ENCODE measurements at places on chromosomes 5 and 9. TPM values are rescaled to one million over a fixed set of nuclear protein-coding genes. Genes with fewer than 3 reads are reported as not detected.

DNA sequence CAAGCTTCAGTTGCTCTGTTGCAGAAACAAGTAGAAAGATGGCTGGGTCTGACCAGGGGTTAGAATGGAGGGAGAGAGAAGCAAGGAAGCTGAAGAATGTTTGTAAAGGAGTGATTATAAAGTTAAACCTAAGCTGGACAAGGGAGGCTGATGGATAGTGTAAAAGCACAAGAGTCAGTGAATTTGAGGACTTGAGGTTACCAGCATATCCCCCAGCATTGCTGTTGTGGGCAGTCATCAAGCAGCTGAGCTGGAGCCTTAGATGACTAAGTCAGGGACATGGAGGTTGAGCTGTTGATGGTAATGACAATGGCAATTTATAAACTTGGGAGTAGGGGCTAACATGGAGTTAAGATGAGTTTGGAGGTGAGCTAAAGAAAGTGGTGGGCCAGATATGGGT lies 131.5 kb downstream of the ERCC6L2 start:
- DNase-seq: no peak

DNA sequence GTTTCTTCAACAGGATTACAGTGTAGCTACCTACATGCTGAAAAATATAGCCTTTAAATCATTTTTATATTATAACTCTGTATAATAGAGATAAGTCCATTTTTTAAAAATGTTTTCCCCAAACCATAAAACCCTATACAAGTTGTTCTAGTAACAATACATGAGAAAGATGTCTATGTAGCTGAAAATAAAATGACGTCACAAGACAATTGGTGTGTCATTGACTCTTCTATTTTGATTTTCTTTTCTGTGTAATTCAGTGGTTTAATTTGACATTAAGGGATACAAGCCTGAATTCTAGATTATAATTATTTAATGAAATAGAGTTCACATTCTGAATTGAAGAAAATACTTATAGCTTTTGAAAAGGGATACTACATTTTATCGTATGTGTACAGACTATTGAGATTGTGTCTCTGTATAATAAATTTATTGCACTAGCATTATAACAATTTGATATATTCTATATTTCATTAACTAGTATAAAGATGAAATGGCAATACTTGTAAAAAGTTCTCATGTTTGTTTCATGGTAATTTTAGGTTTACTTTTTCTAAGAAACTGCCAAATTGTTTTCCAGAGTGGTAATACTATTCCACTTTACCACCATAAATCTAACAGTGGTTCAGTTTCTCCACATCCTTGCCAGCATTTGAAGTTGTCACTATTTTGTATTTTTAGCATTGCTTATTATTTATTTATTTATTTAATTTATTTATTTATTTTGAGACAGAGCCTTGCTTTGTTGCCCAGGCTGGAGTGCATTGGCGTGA lies 18.7 kb downstream of the ANXA1 start:
- DNase-seq: no peak

DNA sequence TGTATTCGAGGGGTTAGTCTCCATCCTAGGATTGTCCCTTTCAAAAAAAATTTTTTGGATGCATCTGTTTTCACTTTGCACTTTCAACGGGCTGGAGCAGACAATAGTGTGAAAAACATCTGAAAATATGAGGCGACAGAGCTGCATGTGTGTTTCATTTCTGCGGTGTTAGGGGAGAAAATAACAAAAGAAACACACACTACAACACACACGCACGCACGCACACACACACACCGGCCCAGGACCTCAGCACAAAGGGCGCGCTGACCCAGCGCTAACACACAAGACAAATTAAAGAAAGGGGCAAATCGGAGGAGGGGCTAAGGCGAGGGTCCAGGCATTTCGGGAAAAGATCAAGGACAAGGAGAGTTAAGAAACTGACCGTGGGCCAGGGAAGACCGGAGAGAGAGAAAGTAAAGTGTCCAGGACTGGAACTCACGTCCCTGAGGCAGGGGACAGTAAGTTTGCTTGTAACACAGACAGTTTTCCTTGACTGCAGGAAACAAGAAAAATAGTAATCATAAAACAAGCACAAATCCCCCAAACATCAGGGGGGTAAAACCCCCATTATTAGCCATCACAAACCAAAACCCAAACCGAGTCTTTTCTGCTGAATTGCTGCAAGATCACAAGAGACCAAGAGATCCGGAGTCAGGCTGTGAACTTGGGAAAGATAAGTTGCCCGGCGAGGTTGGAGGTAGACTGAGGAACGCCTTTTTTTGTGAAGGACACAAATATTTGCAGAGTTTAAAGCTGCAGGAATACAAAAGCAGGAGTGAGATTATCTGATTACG lies 302.1 kb downstream of the PARP8 start:
- no peak for DNase-seq

GRCh38 chr5:38892363-38892762 lies 46.6 kb downstream of the OSMR start:
- DNase-seq: no peak

GRCh38 chr5:34742061-34742460 lies 85.9 kb downstream of the RAI14 start:
- DNase-seq: no peak

DNA sequence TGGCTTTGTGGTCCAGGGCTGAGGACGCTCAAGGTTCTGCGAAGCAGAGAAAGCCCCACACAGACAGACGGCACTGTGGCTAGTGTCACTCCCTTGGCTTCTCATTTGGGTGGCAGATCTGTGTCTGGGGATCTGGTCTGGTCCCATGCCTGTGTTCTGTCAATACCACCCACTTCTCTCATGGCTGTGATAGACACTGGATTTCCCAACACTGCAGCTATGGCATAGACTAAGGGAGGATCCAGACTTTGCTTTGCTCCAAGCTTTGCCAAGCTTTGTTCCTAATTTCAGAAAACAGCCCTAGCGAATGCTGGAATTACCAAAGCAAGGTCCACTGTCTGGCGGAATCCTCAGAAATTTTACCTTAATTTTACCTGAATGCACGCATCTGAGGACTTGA lies 62.1 kb downstream of the GADD45G start:
- no peak for DNase-seq

DNA sequence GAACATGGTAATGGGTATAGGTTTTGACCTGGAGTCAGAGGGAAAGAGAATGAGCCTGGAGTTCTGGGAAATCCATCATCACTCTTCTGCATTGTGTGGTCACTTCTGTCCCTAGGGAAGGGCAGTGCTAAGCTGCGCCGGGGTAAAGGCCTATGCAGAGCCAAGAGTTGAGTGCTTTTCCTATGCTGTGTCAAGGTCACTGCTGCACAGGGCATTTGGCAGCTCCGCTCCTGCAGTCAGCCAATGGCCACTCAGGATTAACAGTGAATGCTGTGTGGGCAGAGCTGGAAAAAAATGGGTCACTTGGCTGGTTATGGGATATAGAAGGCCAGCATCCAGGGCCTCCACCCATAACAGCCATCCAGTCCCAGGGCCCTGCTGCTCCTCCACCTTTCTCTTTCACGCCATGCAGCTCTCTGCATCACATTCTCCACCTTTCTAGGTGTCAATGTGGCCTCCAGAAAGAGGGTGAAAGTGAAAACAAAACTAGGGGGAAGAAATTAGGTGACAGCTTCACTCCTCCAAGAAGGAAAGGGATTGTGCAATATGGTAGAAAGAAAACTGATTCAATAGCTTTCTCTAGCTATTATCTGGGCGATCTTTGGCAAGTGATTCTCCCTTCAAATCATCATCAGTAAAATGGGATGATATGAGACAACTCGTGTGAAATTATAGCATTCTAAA lies 279.3 kb upstream of the ANKRD55 start:
- peak; percentile 11 for DNase-seq

- DNase-seq: peak; percentile 89
Measured at GRCh38 chr5:7745882-7746610, 104.9 kb downstream of the CFAP90 start.

GRCh38 chr5:65247594-65247993 lies 234.1 kb downstream of the ADAMTS6 start:
- peak; percentile 39 for DNase-seq

DNA sequence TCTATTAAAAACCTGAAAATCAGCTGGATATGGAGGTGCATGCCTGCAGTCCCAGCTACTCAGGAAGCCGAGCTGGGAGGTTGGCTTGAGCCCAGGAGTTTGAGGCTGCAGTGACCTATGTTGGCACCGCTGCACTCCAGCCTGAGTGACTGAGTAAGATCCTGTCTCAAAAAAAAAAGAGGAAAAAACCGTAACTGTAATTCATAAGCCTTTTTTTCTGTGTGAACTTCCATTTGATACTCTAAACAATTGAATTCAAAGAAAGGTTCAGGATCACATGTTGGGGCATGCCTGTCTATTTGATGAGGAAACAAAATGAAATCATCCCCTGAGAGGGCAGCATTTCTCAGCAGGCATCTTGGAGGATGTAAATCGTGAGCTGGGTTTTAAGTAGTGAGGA lies 38.8 kb downstream of the ITGA2 start:
- DNase-seq: no peak

- DNase-seq: no peak
Measured at GRCh38 chr9:26159575-26160392, 481.5 kb upstream of the TUSC1 start.

DNA sequence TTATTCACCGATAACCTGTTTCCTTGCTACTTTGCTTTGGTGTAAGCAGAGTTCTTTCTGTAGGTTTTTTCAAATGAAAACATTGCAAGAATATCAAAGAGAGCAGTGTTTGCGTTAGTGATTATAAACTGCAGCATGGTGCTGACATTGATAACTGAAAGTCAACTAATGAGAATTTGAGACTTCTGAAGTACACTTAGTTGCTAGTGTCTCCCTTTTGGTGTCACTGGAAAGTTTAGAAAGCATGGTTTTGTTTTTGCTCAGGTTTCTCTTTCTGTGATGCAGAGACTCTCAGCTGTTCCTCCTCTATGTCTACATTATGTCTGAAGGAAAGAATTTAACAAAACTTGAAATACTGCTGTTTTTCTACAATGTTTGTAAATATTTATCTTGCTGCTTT lies 80.2 kb upstream of the ZNF169 start:
- no peak for DNase-seq

GRCh38 chr5:124342584-124342983 lies 403.9 kb downstream of the ZNF608 start:
- no peak for DNase-seq

GRCh38 chr9:98037357-98037756 lies 19.2 kb upstream of the NANS start:
- DNase-seq: no peak

- no peak for DNase-seq
Measured at GRCh38 chr9:101689039-101689438, 49.4 kb downstream of the GRIN3A start.

GRCh38 chr5:58184910-58185309 lies 275.0 kb downstream of the PLK2 start:
- no peak for DNase-seq

- DNase-seq: no peak
Measured at GRCh38 chr9:82367016-82367415, 378.4 kb downstream of the SPATA31D1 start.

- DNase-seq: no peak
Measured at GRCh38 chr5:80884086-80884813, 75.9 kb upstream of the RASGRF2 start.

DNA sequence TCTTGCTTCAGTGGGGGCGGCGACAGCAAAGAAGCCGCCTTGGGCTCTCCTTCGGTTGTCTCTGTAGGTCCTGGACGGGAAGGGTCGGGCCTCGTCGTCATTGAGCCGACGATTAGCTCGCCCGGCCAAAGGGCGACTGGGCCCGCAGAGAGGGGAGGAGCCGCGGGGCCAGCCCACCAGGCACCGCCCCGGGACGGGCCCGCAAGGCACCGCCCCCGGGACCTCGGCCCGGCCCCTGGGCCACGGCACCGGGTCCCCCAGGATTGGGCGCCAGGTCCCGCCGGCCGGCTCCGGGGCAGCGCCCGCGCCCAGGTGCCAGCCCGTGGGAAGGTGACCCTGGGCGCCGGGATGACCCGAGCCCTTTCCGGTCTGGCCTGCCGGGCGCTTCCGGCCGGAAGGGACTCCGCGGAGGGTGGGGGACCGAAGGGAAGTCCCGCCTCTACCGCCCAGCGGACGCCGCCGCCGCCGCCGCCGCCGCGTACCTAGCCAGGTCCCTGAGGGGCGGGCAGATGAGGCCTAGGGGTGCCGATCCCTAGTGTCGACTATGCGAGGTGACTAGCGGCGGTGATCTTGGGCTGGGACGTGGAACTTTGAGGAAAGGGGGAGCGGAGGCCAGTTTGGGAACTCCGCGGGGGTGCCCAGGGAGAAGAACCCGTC lies at the start of the genes GBA2 and RGP1:
Gene GBA2 (minus strand): TSS at position 371 of the 657 bp plus-strand sequence. CDS start 524 bp downstream, outside the sequence.
Gene RGP1 (plus strand): TSS at position 430 of the 657 bp plus-strand sequence. CDS start 469 bp downstream, outside the sequence.
- DNase-seq: peak; percentile 72

- no peak for DNase-seq
Measured at GRCh38 chr9:80875947-80876346, 813.4 kb downstream of the TLE1 start.

DNA sequence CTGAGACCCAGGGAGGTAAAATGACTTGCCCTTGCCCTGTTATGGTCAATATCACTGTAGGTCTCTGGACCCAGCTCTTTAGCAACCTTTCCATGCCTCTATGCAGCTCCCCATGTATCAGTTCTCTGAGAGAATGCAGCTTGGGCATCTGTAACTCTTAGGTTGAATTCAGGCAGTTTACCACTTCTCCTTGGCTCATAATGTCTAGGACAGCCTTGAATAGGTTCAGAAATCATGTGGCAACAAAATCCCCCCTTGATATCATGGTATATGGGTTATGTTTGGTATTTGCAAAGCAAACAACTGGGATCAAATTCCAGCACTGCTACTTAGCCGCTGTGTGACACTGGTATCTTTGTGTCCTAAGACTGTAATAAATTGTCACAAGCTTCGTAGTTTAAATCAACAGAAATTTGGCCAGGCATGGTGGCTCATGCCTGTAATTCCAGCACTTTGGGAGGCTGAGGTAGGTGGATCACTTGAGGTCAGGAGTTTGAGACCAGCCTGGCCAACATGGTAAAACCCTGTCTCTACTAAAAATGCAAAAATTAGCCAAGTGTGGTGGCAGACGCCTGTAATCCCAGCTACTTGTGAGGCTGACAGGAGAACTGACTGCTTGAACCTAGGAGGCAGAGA lies 10.7 kb upstream of the SUB1 start:
- DNase-seq: peak; percentile 35

DNA sequence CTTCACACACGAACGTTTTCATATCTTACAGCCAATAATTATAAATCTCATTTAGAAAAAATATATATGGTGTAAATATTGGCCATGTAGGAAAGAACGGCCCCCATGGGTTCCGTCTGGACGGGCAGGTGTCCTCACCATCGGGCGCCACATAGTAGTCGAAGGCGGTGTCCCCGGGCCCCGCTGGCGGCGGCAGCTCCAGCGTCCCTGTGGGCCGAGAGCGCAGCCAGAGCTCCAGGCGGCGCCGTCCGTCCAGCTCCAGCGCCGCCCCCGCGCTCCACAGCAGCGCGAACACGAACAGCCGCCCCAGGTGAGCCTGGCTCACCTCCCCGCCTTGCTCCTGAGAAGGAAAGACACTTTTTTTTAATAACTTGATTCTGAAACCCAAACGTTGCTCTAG lies 134.6 kb downstream of the DNAH5 start:
- DNase-seq: no peak

Gene GRAMD2B
- 3.2 TPM for total RNA-seq

Gene PCDH12
- not detected for total RNA-seq

Gene GLDC
- total RNA-seq: 2.3 TPM

Gene ALDH1A1
- total RNA-seq: 28.8 TPM

Gene FGF1
- not detected for total RNA-seq

Gene FBXL7
- 9.4 TPM for total RNA-seq

Gene PFN3
- total RNA-seq: not detected

Gene PCDHGB4
- total RNA-seq: 0.08 TPM

Gene GDNF
- total RNA-seq: 1.1 TPM

Gene PSMD5
- total RNA-seq: 23.9 TPM

Gene ALDOB
- total RNA-seq: not detected

Measured in SK-MEL-5 (cell line).